ENCODE measurements at places on chromosomes 7 and 10.

DNA sequence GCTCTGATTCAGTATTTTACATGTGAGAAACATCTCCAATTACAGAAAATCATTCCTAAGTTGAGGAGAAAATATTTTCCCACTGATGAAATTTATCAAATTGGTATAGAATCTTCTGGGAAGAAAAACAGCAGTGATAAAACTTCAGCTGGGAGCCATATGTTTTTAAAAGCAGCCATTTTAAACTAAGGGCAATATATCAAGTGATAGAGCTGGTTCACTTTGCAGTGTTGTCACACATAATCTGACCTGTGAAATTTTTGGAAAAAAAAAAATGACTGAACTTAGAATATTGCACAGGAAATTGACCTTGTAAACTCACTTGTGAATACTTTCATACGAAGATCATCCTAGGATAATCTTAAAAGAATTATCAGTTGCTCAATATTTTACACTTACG lies 10.5 kb upstream of the EZH2 start:
- no peak for DNase-seq

GRCh38 chr10:49505589-49505988 lies 33.3 kb downstream of the ERCC6 start:
- no peak for DNase-seq

GRCh38 chr7:49579408-49579807 lies 194.0 kb upstream of the VWC2 start:
- DNase-seq: no peak

- no peak for DNase-seq
Observed at GRCh38 chr7:135747366-135747765, 1.2 kb downstream of the FAM180A start.

DNA sequence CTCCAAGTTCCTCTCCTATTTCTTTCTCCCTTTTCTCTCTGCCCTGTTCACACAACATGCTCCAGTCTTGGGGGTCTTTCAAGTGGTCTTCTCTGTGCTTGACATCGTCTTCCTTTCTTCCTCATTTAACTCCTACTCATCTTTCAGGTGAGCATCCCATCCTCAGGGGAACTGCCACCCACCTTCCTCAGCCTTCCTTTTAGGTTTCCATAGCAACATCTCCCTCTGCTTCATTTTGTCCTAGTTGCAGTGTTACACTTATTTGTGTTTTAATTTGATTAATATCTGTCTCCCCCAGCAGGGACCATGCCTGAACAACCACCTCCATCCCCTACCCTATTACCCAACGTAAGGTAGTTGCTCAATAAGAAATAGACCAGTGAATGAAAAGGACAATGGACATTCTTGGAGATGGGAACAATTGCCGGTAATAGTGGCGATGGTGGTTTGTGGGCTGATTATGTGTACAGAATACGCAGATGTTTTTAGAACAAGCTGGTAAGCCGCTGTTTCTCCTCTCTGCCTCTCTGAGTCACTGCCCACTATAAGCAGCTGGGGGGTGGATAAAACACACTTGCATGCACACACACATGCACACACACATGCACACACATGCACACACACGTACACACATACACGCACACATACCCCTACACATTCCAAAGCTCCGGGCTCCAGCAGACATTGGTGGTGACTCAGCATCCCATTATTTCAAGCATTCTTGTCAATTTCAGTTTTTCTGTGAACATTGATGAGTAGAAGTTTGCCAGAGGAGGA lies 251.6 kb downstream of the GATA3 start:
- no peak for DNase-seq

DNA sequence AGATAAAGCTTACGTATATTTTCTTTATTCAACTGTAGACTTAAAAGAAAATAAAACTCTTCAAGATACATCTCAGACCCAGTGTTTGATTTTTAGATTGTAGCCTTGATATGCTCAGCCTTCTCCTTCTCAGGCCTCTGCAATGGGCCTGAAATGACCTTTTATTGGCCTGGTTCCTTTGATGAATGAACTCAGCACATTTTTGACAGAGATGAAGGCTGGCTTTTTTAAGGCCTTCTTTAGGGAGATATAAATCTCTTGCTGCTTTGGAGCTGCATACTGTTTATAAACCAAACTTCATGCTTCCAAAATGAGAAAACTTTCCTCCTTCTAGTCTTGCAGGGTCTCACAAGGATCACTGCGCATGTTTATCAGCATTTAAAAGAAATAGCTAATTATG lies 1049.8 kb downstream of the LRMDA start:
- DNase-seq: no peak

DNA sequence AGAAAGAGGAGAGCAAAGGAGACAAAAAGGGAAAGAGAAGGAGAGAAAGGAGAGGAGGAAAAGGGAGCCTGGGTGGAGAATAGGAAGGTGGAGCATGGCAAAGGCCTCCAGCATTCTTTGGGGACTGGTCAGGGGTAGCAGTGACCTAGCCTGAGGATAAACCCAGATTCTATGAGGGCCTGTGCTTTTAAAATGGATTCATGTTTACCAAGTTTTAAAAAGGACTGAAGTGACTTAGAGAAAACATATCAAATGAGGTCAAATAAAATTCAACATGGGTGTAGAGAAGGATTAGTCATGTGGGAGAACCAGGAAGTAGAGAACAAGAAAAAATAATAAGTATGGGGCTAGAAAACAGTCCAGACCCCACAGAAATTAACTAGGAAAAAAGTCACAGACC lies 20.7 kb downstream of the CREB3L2 start:
- no peak for DNase-seq

GRCh38 chr10:114262496-114262895 lies 23.4 kb downstream of the VWA2 start:
- DNase-seq: no peak

DNA sequence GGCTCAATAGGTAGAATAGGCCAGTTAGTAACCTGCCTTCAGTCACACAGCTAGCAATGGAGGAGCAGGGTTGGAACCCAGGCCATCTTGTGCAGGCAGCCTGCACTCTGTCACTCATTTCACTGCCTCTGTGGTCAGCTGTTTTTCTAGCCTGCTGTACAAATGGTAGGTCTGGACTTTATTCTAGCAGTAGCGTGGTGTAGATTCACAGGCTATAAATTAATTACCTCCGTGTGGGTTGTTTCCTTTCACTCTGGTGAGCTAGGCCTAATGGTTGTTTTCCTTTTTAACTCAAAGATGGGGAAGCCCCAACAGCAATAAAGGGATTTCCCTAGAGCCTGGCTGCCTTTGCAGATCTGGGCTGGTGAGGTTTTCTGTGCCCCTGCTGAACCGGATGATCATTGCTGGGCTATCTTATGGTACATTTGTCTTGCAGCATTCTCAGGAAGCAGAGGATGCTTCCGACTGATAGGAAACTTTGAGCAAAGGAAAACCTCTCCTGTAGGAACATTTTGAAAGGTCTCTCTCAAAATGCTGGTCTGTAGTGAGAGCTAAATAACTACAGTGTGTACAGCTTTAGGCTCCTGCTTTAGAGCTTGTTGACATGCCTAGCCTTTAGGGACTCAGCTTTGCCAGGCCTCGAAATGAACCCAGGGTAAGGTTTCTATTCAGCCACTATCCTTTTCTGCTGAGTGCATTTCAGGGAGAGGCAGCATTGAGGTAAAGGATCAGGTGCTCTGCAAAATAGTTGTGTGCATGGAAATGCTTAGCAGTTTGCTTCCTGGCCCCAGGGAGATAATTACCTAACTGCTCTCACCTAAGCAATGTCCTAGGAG lies 157.4 kb downstream of the ST7 start:
- DNase-seq: no peak

- DNase-seq: no peak
Observed at GRCh38 chr10:120931423-120931822, 80.3 kb downstream of the WDR11 start.

DNA sequence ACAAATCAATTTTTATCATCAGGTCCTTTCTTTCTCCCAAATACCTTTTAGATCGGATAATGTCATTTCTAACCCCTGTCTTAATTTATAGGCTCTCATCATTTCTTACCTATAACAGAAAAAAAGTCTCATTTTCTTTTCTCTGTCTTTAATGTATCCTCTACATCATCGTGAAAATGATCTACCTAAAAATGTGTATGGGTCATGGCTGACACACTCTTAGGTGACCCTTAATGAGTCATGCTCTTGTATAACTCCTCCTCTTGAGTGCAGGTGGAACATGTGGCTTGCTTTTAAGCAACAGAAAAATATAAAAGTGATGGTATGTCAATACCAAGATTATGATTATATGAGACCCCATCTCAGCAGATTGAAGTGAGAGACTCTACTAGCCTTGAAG lies 139.4 kb downstream of the SEMA3C start:
- DNase-seq: no peak

- no peak for DNase-seq
Observed at GRCh38 chr10:96610817-96611216, 24.0 kb upstream of the TM9SF3 start.

DNA sequence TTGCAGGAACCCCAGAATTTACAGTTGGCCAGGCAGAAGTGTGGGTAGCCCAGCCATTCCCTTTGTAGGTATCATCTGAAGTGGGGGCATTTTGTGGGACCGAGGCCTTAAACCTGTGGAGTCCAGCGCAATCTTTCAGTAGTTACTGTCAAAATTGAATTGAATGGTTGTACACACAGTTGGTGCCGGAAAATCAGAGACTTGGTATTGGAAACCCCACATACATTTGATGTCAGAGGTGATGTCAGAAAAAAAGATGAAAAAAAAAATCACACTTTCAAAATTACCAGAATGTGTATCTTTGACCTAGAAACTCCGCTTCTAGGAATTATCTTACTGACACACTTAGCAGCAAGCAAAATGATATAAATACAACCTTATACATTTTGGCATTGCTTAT lies 153.8 kb upstream of the PLXNA4 start:
- no peak for DNase-seq

- no peak for DNase-seq
Observed at GRCh38 chr10:21170216-21170615, 273.1 kb upstream of the NEBL start.

- peak; percentile 23 for DNase-seq
Observed at GRCh38 chr10:62916141-62916603, 100.0 kb upstream of the EGR2 start.

GRCh38 chr7:143181349-143181748 lies 1.9 kb upstream of the TAS2R39 start:
- DNase-seq: no peak

- no peak for DNase-seq
Observed at GRCh38 chr10:29850371-29850770, 209.0 kb downstream of the JCAD start.

DNA sequence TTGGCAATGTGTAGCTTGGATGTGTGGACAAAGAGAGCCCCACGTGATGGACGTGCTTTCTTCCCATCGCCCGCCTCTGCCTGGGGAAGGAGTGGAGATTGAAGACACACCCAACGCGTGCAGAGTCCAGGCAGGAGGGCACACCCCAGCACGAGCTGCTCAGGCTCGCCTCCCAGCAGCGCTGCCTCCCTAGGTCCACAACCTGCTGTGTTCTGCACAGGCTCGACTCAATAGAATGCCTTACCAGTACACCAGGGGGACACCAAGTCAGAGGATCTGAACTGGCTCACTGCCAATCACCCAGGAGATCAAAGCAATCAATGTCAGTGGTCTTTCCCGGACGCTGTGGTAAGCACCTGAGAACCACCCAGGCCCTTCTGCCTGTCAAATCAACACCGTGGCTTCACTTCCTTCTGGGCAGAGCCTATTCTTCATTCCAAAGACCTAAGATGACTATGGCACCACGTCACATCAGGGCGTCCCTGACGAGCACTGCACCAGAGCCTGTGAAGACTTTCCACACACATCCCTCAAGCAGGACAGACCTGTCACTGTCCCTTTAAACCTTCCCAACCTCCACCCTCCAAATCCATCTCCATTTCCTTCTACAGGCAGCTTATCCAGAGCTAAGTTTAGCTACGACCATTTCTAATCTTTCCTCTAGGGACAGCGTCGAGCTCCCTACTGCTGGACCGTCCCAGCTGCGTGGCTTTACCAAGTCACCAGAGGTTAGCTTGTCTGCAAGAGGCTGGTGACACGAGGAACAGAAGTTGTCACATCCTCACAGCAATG lies 72.3 kb downstream of the AMZ1 start:
- DNase-seq: peak; percentile 60

DNA sequence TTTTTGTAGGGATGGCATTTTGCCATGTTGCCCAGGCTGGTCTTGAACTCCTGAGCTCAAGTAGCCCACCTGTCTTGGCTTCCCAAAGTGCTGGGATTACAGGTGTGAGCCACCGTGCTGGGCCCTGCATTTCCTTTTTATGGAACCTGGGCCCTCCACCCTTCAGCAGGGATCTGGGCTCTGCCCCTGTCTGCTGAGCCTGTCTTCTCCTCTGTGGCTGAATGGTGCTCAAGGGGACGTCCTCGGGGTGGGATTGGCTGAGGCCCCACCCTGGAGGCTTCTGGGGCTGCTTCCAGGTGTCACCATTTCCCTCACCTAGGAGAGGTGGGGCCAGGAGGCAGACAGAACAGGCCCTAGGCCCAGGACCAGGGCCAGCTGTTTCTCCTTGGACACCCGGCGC lies 18.4 kb downstream of the FAM241B start:
- no peak for DNase-seq

DNA sequence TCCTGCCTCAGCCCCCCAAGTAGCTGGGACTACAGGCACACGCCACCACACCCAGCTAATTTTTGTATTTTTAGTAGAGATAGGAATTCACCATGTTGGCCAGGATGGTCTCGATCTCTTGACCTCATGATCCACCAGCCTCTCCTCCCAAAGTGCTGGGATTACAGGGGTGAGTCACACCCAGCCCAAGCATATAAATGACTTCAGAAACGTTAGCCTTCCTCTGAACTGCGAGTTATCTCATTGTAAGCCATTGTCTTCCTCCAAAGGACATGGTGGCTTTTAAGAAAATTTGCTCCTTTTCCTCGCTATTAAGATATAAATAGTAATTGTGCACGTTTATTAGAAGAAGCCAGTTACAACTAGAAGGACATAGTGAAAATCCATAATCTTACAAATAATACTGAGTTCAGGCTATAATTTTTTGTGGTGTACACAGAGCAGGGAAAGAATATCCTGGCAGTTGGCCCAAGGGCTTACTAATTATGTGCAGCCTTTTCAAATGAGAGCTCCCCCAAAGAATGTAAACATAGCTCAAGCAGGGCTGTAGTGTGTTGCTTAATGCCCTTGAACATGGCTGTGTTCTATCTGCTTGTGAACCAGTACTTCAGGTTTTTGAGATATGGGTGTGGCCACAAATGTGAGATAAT lies 495.8 kb downstream of the PARD3 start:
- no peak for DNase-seq

DNA sequence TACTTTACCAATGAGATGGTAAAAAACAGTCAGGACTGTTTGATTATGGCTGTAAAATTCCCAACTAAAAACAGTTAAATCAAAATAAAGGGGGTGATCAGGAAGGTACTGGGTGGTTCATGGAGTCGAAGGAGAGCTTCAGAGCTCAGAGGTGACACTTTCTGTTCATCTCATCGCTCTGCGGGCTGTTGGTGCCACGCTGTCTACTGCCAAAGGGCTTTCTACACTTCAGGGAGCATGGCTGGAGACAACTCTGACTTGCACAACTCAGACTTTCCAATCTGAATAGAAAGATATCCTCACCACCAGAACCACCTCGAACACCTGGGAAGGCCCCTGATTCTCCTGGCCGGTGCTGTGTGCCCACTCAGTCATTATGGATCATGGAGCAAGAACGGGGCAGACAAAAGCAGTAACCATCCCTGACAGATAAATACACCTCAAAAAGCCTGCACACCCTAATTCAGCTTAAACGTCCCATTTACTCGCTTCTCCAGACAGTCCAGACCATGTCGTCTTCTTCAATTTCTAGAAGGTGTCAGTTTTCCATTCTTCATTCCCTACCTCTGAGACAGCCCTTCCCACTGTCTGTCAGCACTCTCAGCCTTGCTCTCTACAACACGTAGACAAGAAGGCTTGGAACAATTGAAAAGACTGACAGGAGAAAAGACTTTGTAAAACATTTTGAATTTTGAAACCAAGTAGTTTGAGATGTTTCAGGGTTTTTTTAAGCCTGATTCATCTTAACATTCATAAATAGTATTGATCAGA lies 348.7 kb upstream of the NFE2L3 start:
- no peak for DNase-seq
